ENCODE measurements at places on chromosomes 6 and 20.

DNA sequence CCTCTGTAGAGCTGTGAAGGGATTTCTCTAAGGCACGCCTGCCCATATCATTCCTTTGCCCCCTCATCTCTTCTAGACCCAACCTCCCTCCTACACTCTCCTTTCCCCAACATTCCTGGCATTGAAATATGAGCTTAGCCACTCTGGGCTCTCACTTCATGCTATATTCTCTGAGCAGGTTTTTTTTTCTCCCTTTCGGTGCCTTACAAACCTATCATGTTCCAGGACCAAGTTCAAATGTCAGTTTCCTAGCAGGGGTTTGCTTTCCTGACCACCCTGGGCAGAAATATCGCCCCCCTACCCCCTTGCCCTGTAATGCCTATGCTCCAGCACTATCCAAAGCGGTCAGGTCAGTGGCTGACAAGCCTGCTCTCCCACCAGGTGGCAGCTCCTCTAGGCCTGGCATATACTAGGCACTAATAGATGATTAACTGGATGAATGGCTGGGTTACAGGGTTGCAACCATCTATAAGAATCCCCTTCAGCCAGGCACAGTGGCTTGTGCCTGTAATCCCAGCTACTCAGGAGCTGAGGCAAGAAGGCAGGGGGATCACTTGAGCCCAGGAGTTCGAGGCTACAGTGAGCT, 25.7 kb upstream of the AAR2 start:
- no peak for DNase-seq

DNA sequence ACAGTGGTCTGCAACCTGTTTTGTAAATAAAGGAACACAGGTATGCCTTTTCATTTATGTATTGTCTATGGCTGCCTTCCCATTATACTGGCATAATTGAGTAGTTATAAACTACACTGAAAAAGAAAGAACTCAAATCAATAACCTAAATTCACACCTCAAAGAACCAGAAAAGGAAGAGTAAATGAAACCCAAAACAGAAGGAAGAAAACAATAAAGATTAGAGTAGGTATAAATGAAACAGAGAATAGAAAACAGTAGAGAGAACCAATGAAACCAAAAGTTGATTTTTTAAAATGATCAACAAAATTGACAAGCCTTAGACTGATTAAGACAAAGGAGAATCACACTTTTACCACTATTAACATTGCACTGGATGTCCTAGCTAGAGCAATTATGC, 34.7 kb downstream of the FAM184A start:
- DNase-seq: no peak

- no peak for DNase-seq
Observed at GRCh38 chr6:145063091-145063490, 672.2 kb downstream of the EPM2A start.

DNA sequence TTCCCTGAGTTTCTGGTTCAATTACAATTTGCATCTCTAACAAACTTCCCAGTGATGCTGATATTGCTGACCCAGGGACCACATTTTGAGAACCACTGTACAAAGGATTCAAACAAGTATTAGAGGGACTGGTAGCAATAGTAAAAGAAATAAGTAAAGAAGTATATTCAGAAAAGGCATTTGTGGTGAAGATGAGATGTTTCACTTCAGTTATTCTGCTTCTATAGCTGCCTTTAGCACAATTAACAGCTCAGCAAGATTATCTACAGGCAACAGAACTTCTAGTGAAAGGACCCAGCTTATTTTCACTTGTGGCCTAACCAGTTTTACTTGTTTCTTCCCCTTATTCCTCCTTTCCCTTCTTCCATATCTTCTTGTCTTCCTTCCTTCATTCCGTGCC, 149.4 kb downstream of the PHF3 start:
- no peak for DNase-seq

GRCh38 chr20:62887860-62888239, 26.2 kb upstream of the TCFL5 start:
- DNase-seq: peak; percentile 11

DNA sequence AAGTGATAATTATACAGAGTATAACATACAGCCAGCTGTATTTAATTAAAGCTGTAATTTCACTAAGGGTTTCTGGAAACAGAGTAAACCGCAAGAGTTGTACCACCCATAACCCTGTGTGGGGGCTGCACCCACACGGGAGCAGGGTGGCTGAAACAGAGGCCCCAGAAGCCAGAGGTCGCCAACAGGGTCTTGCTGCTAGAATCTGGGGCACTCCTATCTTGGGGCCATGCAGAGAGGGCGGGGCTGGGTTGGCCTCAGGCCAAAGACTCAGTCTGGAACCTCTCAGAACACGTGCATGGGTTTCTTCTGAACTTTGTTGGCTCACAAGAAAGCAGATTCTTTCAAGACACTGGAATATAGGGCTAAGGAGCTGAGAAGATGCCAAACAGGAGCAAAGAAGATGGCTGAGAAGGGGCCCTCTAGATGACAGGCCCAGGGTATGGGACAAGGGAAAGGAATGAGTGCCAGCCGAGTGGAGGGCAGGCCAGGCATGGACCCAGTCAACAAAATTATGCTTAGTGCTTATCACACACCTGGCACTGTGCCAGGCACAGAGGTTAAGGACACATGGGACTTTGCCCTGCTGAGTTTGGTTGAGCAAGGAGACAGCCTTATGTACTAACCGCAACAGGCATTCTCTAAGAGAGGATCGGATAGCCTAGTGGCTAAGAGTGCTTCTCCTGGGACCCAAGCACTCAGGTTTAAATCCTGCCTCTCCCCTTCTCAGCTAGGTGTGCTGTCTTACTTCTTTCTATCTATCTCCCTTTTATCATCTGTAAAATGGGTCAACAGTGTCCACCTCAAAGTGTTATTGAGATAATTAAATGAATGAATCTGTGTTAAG, 96.6 kb upstream of the FOXP4 start:
- DNase-seq: no peak

GRCh38 chr6:26022132-26022472, 59.5 kb downstream of the TRIM38 start:
- DNase-seq: peak; percentile 31

DNA sequence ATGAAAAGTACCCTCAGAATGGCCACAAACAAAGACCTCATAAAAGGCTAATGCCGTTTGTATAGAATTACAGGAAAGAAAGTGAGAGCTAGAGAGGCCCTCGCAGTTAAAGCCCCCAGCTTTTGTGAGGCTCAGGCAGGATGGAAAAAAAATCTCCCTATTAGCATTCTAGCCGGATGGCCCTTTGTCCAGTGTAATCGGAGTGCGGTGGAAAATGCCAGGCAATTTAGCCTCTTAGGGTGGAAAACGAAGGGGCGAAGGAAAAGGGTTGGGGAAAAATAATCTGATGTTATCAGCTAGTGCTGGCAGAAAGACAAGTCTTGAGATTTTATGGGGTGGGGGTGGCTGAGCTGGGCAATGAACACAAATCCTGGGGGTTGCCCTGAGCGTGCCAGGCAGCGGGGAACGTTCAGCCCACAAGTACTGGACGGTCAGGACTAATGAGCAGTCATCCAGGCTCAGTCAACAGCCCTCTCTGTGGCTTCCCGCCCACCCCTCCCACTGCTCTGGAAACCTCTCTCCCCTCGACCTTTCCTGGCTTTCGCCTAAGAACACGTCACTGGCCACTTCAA, 92.4 kb downstream of the PSMG4 start:
- no peak for DNase-seq

GRCh38 chr6:128491610-128492206, 28.7 kb downstream of the PTPRK start:
- DNase-seq: peak; percentile 64

GRCh38 chr6:65289491-65289890, 417.5 kb downstream of the EYS start:
- DNase-seq: no peak

- peak; percentile 13 for DNase-seq
Observed at GRCh38 chr6:141677598-141678211, 455.0 kb upstream of the GJE1 start.

GRCh38 chr6:21971541-21971940, 325.3 kb downstream of the PRL start:
- no peak for DNase-seq

DNA sequence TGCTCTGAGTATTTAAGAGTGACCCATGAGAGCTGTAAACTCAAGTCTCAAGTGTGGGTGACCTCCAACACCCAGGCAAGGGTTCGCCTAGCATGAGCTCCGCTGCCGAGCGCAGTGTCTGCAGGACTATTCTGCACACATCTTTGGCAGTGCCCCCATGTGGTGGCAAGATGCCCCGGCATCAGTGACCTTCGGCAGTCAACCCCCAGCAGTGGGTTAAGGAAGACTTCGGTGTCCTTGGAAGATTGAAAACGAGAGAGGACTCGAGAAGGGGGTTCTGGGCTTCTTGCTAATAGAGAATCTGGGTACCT, 43.1 kb downstream of the RBM38 start:
- no peak for DNase-seq

DNA sequence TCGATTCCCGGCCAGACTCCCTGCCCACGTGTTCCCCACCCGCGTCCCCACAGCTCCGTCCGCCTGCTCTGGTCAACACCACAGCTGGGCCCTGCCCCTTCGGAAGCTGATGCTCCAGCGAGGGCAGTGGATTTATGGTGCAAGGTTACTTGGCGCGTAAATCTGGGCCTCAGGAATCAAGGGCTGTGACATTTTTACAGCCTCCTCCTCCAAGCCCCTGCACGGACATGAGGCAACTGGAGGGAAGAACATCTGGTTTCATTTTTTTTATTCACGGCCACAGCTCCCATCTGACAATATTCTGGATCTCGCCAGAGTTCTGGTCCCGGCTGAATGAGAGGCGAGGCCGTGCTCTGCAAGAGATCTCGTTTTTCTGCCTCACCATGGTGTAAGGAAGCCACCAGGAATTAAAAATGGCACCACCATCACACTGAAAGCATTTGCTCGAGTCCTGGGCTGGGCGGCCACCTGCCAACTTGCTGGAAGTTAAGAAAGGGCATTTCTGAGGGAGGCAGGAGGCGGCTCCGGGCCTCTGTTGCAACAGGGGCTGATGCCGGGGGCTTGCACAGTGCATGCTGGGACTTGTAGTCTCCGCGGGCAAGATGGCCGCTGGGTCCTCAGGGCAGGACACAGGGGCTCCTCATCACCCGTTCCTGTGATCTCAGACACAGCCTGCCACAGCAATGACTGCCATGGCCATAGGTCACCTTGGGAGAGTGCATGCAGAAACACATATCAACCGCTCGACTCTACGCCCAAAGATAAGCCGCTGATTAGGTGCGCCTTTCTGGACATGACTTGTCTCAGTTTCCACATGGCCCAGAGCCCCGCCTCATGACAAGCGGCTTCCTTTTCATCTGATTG, 148.5 kb downstream of the LY86 start:
- no peak for DNase-seq

GRCh38 chr6:19382676-19383075, 454.5 kb upstream of the ID4 start:
- DNase-seq: no peak

DNA sequence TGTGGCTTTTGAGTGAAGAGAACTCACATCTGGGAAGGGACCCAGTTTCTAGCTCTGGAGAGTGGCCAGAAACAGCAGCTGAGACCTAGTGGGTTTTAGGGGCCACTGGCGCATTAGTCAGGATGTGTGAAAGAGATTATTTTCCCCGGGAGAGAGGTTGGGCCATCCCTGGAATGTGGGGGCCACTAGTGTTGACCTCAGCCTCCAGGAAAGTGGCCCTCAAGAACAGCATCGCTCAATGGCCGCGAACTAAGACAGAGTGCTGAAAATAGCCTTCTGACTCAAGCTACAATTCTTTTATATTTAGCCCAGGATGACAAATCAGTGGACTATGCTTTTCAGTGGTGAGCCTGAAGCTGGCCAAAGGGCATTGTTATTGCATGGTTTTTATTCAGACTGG, 210.4 kb upstream of the RNF24 start:
- DNase-seq: peak; percentile 71

GRCh38 chr6:158906926-158907325, 87.8 kb upstream of the EZR start:
- DNase-seq: no peak

GRCh38 chr6:43435682-43436437, 8.5 kb downstream of the ABCC10 start:
- DNase-seq: no peak

DNA sequence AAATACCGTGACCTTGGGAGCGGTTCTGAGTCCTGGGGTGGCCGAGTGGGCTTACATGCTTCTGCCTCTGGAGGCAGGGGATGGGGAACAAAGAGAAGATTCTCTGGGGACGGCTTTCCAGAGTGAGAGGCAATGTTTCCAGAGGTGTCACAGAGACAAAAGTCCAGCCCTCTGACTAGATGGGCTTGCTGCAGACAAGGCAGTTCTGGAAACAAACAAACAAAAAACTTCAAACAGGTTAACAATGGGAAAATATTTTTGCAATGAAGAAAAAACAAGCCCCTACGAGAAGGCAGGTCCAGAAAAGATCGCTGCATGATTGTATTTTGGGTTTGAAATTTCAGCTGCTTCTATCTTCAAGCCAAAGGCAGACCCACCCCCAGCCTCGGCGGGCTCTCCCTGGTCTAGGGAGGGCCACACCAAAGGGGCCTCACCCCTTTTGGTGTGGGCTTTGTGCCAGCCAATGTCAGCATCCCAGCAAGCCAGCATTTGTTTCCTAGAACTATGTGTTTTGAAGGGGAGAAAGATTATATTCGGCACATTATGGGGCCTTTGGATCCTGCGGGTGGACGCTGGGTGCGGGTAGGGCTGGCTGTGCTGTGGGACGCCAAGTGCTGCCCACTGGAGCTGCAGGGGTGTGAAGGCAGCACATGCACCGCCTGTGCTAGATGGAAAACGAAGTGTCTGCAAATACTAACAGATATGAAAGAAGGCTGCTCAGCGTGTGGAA, 42.9 kb downstream of the RIOK1 start:
- DNase-seq: no peak

DNA sequence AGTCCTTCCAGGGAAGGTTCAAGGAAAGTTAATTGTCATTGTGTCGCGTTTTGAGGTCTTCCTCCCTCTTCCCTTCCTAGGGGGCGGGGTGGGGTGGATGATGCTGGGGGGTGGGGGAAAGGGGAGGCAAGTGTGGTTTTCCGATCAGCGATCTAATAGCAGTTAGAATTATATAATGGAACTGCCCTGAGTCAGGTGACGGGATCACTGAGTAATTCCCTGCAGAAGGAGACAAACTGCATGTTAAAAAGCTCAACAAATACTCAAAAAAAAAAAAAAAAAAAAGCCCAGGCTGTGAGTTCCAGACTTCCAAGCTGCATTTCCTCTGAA, 240.4 kb downstream of the PHACTR1 start:
- no peak for DNase-seq

GRCh38 chr20:40279390-40279789, 409.6 kb downstream of the MAFB start:
- peak; percentile 67 for DNase-seq

GRCh38 chr6:7911345-7911725, 747 bp upstream of the TXNDC5 start:
- DNase-seq: peak; percentile 53

GRCh38 chr6:136969433-136969832, 47.3 kb downstream of the SLC35D3 start:
- DNase-seq: peak; percentile 43

All from mammary epithelial cell (primary cell).